ENCODE measurements at places on chromosomes 6 and 20.

DNA sequence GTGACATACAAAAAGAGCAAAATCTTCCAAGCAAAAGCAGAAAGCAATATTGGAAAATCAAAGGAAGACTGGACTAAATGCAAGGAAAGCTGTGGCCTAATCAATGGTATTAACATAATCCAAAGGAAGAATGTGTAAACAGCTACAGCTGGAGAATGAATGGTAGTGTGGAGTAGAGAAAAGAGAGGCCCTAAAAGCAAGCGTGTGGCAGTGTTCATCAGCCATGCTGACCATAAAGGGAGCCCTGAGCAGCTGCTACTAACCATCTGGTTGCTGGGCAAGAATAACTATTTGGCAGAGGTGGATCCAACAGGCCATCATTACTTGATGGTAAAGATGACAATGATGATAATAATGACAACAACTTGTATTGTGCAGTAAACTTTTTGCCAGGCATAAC lies 148.5 kb upstream of the BEND6 start:
- no peak for DNase-seq

- DNase-seq = peak; percentile 31
These were observed 38.8 kb downstream of the SUMO4 start for GRCh38 chr6:149438855-149439254.

DNA sequence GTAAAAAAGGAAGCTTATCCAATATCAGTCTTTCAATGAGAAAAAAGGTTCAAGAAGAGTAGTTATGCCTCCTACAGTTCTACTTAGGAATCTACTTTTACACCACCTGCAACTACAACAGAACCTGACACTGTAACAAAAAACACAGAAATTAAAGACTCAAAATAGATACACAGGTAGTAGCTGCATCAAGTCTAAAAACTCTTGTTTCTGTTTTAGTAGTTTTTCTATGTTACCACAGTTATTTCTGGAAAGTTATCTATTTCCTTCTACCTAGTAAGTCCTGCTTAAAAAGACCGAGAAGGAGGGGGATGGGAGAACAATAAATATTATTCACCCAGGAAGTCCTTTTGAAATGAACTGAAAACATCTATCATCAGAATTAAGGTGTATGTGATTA lies 52.5 kb downstream of the ATG5 start:
- peak; percentile 17 for DNase-seq

GRCh38 chr20:53914781-53915445 lies 155.5 kb downstream of the BCAS1 start:
- no peak for DNase-seq

GRCh38 chr20:63023936-63024571 lies 17.3 kb upstream of the BHLHE23 start:
- DNase-seq = no peak

- DNase-seq = no peak
These were observed 95.8 kb downstream of the TMEM242 start for GRCh38 chr6:157227202-157228166.

DNA sequence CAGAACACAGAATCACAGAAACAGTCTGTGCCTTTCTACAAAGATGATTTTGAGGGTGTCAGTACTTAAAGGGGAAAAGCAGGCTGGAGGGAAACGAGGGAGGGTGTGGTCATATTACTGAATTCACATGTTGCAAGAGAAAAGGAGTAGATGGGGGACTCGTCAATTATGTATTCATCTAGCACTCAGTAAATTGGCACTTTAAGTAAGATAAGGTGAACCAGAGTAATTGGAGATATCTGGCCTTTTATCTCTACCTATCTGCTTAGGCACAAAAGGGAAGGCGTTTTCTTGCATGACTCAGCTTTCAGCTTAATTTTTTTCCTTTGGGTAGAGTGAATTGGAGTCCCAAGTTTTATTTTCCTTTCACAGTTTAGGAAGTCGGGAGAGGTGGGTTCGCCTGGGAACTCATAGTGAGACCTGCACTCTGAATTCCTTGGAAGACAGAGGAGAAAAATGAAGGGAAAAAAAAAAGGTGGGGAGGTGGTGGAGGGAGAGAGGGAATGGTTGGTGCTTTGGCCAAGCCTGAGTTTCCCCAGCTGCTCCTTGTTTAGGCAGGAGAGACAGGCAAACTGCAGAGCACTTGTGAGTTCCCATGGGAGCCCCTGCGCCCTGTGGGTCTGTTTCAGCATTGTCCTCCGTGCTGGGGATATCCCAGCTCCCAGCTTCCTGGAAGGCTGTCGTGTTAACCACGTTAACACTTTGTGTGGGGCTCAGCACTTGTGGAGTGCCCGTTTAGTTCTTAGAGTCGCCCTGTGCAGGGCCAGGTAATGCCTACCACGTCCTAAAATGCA lies 19.7 kb upstream of the GTSF1L start:
- DNase-seq = no peak

Data from GM13976 (cell line).